ENCODE measurements at places on chromosomes 5 and 9. TPM values are rescaled to one million over a fixed set of nuclear protein-coding genes. Genes with fewer than 3 reads are reported as not detected.

GPR151 gene
- not detected for total RNA-seq

DNA sequence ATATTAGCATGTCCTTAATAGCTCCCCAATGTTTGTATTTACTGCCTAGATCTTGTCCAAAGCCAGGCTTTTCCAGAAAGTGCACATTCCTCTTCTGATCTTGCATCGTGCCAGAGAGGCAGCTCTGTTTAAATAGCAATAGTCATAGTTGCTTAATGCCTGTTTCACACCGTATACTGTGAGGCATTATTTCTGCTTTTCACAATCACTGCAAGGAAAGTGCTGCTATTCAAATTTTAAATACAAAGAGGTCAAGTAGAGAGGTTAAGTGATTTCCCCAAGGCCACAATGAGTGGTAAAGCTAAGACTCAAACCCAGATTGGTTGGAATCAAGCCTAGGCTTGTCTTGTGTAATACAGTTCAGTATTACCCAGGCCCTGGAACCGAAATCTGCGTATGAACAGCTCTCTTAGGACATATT, 153.6 kb downstream of the SNX18 start:
- DNase-seq: peak; percentile 36

DNA sequence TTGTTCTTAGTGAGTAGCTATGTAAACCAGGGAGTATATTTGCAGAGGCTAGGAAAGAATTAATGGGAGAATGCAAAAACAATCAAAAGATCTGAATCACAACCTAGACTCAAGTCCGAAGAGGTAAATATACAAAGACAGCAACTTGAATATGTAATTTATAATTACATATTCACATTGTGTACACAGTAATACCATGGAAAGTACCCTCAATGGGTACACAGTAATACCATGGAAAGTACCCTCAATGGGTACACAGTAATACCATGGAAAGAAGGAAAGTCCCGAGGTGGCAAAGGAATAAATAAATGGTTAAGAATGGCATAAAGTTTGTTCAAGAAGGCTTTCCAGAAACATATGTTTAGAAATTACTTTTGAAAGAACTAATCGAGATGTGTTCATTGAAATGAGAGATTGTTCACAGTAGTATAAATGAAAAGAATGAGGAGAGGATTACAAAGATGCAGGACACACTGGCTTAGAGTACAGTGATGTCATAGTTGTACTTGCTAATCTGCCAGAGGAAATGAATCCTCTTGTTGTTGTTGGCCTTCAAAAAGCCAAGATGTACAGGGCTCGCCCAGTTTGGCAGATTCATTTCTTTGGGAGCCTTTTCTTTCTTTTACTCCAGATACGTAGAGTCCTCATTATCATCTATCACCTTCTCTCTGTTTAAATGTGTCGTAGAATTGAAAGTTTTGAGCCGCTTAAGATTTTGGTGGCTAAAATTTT, 116.0 kb downstream of the UNC13B start:
- peak; percentile 87 for DNase-seq

GRCh38 chr5:180810210-180810958, 7.8 kb upstream of the MGAT1 start:
- peak; percentile 90 for DNase-seq
